Activated CD4-positive, alpha-beta memory T cell treated with anti-CD3 and anti-CD28 coated beads for 36 hours (primary cell): ENCODE measurements at places on chromosomes 6 and 20. TPM values are rescaled to one million over a fixed set of nuclear protein-coding genes. Genes with fewer than 3 reads are reported as not detected.

DNA sequence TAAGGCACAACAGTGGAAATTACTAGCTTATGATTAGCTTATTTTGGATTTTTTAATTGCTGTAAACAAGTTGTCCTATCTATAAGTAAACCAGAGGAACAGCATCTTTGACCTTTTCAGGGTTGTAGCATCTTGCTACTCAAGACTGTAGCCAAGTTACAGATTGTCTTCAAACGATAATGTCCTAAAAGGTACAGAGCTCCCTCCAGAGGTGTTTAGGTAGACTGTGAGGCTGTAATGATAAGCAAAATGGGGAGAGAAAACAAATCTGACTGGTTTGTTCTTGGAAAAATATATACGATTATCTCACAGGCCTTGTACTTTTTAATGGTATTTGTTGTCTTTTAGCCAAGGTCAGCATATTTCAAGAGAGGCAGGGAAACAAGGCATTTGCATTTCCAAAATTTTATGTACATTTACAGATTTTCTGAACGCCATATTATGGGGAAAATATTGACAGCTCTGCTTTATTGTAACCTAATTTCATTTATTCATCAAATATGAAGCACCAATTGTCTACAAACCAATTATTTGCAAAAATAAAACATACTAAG is 273.4 kb downstream of the MEI4 start:
- no peaks in the 10 kb centered on the region for H3K4me1 ChIP-seq
- no peak for DNase-seq
- H3K4me3 ChIP-seq, result no peak overlapping the region
- H3K36me3 ChIP-seq, result no peaks in the 10 kb centered on the region
- no peak overlapping the region for H3K27ac ChIP-seq
- no peaks in the 10 kb centered on the region for H3K27me3 ChIP-seq

DNA sequence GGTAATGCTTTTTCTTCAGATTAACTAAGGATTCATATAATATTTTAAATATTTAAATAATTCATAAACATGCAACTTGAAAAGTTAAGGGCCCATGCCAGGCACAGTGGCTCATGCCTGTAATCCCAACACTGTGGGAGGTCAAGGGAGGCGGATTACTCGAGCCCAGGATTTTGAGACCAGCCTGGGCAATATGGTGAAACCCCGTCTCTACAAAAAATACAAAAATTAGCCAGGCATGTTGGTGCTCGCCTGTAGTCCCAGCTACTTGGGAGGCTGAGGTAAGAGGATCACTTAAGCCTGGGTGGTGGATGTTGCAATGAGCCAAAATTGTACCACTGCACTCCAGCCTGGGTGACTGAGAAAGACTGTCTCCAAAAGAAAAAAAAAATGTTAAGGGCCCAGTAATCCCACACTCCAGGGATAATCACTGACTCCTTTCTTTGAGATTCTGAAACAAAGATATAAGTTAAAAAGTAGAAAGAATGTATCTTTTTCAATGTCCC is 7.9 kb upstream of the RIN2 start:
- no peaks in the 10 kb centered on the region for H3K36me3 ChIP-seq
- no peaks in the 10 kb centered on the region for H3K4me1 ChIP-seq
- H3K4me3 ChIP-seq, result no peak overlapping the region
- H3K27ac ChIP-seq, result no peak overlapping the region

- H3K27me3 ChIP-seq, result peaks cover 7% of the 10 kb centered on the region
- H3K36me3 ChIP-seq, result no peaks in the 10 kb centered on the region
- H3K4me3 ChIP-seq, result no peak overlapping the region
- H3K27ac ChIP-seq, result no peak overlapping the region
Measured at GRCh38 chr6:145147981-145148749, 587.2 kb downstream of the EPM2A start.

DNA sequence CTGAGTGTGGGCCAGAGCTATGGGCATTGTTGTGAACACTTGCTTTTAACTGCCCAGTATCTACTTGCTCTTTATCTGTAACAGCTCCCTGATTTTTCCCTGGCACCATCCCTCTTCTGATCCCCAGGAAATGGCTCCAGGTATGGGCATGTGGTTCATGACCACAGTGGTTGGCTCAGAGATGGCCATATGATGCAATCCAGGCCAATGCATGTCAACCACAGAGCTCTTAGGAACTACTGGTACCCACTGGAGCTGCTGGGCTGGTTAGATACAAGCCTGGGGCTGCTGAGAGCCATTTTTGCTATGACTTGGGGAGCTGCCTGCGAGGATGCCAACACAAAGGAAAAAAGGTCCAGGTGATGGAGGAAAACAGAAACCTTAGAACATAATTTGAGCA is 55.6 kb downstream of the KCNB1 start:
- peaks cover 11% of the 10 kb centered on the region for H3K27me3 ChIP-seq
- no peaks in the 10 kb centered on the region for H3K36me3 ChIP-seq
- H3K4me3 ChIP-seq, result no peak overlapping the region
- no peak overlapping the region for H3K27ac ChIP-seq
- no peaks in the 10 kb centered on the region for H3K4me1 ChIP-seq

- H3K4me1 ChIP-seq, result peaks cover 3% of the 10 kb centered on the region
- H3K4me3 ChIP-seq, result no peak overlapping the region
Measured at GRCh38 chr6:166635013-166635970, 8.2 kb upstream of the RPS6KA2 start.

DNA sequence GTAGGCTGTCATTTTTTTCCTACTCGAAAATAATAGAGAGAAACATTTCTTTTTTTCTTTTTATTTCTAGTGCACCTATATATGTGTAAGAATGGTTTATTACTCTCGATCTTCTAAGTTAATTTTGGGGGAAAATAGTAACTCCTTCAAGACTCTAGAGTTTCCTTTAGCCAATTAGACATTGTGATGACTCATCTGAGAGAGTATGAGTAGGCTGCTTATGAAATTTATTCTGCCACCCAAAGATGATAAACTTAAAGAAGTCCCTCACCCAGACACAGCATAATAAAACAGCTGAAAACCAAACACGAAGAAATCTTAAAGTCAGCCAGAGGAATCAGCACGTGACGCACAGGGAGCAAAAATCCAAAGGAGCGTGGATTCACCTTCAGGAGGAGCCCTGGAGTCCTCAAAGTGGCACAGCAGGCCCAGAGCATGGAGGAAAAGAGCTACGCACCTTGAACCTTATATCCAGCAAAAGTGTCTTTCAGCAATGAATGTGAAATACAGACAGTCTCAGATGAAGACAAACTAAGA is 81.9 kb downstream of the ERMARD start:
- no peak overlapping the region for H3K4me3 ChIP-seq
- H3K4me1 ChIP-seq, result peaks cover 4% of the 10 kb centered on the region
- no peak for DNase-seq
- no peak overlapping the region for H3K27ac ChIP-seq
- no peaks in the 10 kb centered on the region for H3K36me3 ChIP-seq
- peaks cover 34% of the 10 kb centered on the region for H3K27me3 ChIP-seq

- peaks cover 20% of the 10 kb centered on the region for H3K27me3 ChIP-seq
- H3K4me1 ChIP-seq, result no peaks in the 10 kb centered on the region
- no peak overlapping the region for H3K27ac ChIP-seq
- no peak overlapping the region for H3K4me3 ChIP-seq
Measured at GRCh38 chr6:70304616-70305015, 1.7 kb upstream of the COL9A1 start.

DNA sequence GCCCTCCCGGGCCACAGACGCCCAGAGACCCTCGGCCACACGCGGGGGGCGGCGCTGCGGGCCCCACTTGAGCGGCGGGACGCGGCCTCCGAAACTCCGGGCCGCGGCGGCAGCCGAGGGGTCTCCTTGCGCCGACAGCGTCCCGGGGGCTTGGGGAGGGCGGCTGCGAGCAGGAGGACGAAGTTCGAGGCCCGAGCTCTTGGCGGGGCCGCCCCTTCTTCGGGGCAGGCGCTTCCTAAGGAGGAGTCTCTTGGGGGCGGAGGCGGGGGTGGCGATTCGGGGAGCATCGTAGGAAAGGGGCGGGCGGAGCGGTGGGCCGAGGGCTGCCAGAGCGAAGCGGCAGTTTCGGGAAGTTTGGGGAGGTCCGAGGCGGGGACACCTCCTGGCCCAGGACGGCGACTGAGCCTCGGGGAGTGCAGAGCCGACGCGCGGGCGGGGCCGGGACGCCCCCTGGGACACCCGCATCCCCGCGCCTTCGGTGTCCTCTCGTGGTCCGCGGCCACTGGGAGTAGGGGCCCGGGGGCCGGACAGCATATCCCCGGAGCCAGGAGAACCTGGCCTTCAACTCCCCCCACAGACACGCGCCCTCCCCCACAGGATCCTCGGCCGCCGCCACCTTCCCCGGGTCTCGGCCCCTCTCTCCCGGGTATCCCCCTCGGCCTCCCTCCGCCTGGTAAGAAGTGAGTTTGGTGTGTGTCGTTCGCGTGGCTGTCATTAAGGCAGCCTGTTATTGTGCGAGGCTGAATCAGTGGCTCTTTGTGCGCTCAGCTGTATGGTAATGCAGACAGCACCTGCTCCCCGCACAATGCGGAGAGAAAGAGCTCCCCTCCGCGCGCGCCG is 613 bp upstream of the DLL1 start:
- H3K27me3 ChIP-seq, result peaks cover 54% of the 10 kb centered on the region
- H3K27ac ChIP-seq, result peak overlapping the region; percentile 54
- no peaks in the 10 kb centered on the region for H3K36me3 ChIP-seq
- DNase-seq, result peak; percentile 49
- H3K4me3 ChIP-seq, result peak overlapping the region; percentile 77
- peaks cover 38% of the 10 kb centered on the region for H3K4me1 ChIP-seq

DNA sequence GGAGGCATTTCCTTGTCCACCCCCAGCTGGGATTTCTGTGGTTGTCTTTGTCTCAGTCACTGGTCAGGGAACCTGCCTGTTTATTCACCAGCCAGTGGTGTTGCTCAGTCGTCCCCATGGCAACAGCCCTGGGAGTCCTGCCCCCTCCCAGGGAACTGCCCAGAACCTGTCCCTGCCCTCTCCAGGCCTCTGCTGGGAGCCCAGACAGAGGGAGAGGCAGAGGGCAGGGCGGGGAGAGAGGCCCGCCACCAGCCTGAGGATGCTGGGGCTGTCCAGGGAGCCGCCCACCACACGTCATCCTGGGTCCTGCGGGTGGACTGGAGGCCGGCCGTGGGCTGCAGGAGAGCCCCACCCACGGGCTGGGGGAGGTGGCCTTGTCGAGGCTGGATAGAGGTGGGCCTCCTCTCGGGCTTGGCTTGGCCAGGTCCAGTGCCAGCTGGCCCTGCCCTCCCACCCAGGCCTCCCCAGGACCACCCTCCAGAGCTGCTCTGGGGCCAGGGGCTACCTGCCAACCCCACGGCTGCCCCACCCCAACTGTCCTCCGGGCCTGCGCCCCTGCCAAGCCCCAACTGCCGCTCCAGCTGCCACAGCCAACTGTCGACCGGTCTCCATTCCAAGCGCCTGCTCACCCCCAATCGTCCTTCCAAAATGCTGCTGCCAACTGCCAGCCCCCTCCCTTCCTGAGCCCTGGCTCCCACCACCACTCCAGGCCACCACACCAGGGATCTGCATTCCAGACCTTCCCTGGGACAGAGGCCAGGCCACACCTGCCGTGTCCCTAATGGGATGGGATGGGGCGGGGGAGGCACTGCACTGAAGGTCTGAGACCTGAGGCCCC is 4.2 kb upstream of the ZBTB46 start:
- no peak overlapping the region for H3K4me3 ChIP-seq
- H3K36me3 ChIP-seq, result no peaks in the 10 kb centered on the region
- no peak overlapping the region for H3K27ac ChIP-seq

- H3K4me1 ChIP-seq, result peaks cover 10% of the 10 kb centered on the region
- DNase-seq, result peak; percentile 22
- no peak overlapping the region for H3K4me3 ChIP-seq
- no peaks in the 10 kb centered on the region for H3K36me3 ChIP-seq
- no peak overlapping the region for H3K27ac ChIP-seq
Measured at GRCh38 chr6:152054441-152054840, 247.0 kb downstream of the ESR1 start.

- peak; percentile 57 for DNase-seq
- H3K36me3 ChIP-seq, result no peaks in the 10 kb centered on the region
- H3K4me3 ChIP-seq, result no peak overlapping the region
- H3K27ac ChIP-seq, result no peak overlapping the region
- H3K27me3 ChIP-seq, result no peaks in the 10 kb centered on the region
Measured at GRCh38 chr6:110528101-110528929, 51.9 kb upstream of the SLC22A16 start.

DNA sequence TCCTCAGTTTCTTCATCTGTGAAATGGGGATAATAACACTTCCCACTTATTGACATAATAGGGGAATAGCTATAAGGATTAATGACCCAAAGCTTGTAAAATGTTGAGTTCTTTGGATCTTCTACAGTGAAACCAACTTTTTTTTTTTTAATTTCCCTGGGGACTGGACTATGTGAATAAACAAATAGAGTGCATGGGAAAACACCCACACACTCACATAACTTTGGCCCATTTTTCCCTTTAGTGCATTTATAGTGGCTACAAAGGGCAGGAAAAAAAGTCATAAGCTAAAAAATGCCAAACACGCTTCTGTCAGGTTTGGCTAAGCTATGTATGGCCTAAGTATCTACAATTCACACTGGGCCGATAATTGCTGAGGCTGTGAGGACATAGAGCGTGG is 406.2 kb upstream of the JAG1 start:
- H3K36me3 ChIP-seq, result no peaks in the 10 kb centered on the region
- H3K4me3 ChIP-seq, result no peak overlapping the region
- DNase-seq, result no peak
- no peaks in the 10 kb centered on the region for H3K4me1 ChIP-seq

- no peak overlapping the region for H3K27ac ChIP-seq
- no peak overlapping the region for H3K4me3 ChIP-seq
- peaks cover 24% of the 10 kb centered on the region for H3K36me3 ChIP-seq
- peaks cover 15% of the 10 kb centered on the region for H3K4me1 ChIP-seq
- H3K27me3 ChIP-seq, result no peaks in the 10 kb centered on the region
- DNase-seq, result no peak
Measured at GRCh38 chr6:11245381-11246256, 13.2 kb upstream of the NEDD9 start.

DNA sequence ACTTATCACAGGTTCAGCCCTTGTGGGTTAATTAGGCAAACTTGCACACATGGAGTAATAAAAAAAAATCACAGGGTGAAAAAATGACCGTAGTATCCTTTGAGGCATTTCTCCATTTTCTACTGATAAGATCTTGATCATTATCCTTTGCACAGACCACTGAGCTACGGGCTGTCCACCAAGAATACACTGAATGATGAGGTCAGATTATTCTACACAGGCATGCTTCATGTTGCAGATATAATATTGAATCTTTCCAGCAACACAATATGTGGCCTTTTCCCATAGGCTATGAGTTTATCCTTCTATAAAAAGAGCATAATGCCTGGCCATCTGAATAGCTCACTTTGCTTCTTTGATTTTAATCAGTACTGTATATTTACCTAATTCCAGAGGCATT is 168.9 kb downstream of the FRK start:
- no peak overlapping the region for H3K27ac ChIP-seq
- DNase-seq, result no peak
- no peaks in the 10 kb centered on the region for H3K36me3 ChIP-seq
- no peak overlapping the region for H3K4me3 ChIP-seq
- peaks cover 6% of the 10 kb centered on the region for H3K4me1 ChIP-seq
- peaks cover 1% of the 10 kb centered on the region for H3K27me3 ChIP-seq

GRCh38 chr20:44721785-44722054 is 6.6 kb downstream of the CCN5 start:
- H3K4me3 ChIP-seq, result no peak overlapping the region
- DNase-seq, result no peak
- H3K27ac ChIP-seq, result no peak overlapping the region
- H3K27me3 ChIP-seq, result no peaks in the 10 kb centered on the region
- H3K4me1 ChIP-seq, result no peaks in the 10 kb centered on the region
- no peaks in the 10 kb centered on the region for H3K36me3 ChIP-seq

SMOC2 gene
- not detected for total RNA-seq

PTK6 gene
- total RNA-seq, result 0.34 TPM

CTAGE9 gene
- not detected for total RNA-seq

IFT52 gene
- 17.0 TPM for total RNA-seq

DOP1A gene
- total RNA-seq, result 5.9 TPM

KCNG1 gene
- total RNA-seq, result 2.1 TPM
